ENCODE measurements at places on chromosomes 3 and 15.

GRCh38 chr3:46442576-46443530 is 21.9 kb downstream of the LTF start:
- no peak for DNase-seq

GRCh38 chr3:113279686-113280085 is 68.3 kb downstream of the BOC start:
- no peak for DNase-seq

DNA sequence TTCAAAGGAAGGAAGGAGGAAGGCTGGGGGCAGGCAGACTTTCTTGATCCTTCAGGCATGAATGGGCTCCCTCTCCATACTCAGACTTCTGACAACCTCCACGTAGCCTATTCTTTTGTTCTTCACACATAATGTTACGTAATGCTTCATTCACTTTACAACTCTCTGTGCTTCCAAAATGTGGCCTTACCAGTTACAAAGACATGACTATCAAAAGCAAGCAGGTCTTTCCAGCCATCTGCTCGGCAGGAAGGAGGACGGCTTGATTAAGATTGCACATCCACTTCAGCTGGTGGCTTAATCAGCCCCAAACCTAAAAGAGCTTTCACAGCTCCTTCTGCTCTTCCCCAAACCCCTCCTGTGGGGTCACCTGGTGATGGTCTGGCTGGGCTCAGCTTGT is 263.2 kb downstream of the XXYLT1 start:
- no peak for DNase-seq

DNA sequence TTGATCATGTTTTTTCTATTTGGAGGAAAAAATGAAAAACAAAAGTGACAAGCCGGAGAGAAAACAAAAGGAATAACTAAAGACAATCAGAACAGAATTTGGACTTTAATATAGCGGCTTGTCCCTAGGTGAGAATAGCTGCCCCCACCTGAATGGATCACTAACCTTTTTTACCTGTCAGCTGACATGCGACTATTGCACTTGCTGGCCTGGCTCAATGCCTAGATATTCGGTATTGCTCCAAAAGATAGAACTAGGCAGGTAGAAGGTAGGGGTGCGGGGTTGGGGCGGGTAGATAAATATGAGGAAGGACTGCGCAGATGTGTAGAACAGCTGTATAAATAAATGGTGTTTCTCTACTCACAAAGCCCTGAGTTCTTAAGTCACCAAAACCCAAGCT is 650 bp upstream of the MORC1 start:
- no peak for DNase-seq

DNA sequence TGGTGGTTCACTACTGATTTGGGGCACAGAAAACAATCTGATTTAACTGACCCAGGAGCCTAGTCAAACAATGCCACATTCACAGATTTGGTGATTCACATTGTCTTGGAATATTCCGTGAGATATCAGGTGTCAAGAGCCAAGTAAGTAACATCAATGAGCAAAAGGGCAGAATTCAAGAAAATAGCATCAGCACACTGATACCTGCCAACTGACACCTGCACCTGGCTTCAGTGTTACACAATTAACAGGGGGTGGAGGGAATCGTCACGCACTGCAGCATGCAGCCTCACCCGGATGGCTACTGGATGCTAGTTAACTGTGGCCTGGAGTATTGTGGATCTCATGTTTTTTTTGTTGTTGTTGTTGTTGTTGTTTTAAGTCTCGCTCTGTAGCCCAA is 17.6 kb downstream of the CCNL1 start:
- no peak for DNase-seq

- DNase-seq = no peak
Measured at GRCh38 chr15:96027501-96027900, 303.0 kb upstream of the NR2F2 start.

DNA sequence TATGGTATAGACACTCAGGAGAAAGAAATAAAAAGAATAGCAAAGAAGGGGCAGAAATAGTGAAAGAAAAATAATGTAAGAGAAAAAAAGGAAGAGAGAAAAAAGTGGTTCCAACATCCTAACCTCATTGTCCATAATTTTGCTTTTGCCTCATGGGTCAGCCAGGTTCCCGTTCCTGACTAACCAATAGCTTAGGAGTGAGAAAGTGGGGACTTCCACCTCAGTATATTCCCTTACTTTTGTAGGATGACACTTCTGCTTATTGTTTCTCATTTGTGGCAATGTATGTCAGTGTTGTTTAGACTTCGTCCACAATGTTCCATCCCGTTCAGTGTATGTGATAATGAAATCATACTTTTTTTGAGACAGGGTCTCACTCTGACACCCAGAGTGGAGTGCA is 9.3 kb upstream of the SLC12A8 start:
- DNase-seq = no peak

All from GM04503 (cell line).